ENCODE measurements at places on chromosomes 3 and 15. TPM values are rescaled to one million over a fixed set of nuclear protein-coding genes. Genes with fewer than 3 reads are reported as not detected.

LDHAL6B gene
- not detected for total RNA-seq

GXYLT2 gene
- total RNA-seq: 3.4 TPM

ITGA11 gene
- total RNA-seq: 0.94 TPM

CCDC12 gene
- total RNA-seq: 36.9 TPM

TNIK gene
- total RNA-seq: 118 TPM

HMG20A gene
- 92.0 TPM for total RNA-seq

ACY1 gene
- 6.9 TPM for total RNA-seq

ACKR2 gene
- not detected for total RNA-seq

P2RY13 gene
- total RNA-seq: 2.2 TPM

C3orf22 gene
- not detected for total RNA-seq

MYNN gene
- total RNA-seq: 44.1 TPM

FOXL2 gene
- total RNA-seq: 0.31 TPM

C3orf49 gene
- not detected for total RNA-seq

MNS1 gene
- 2.8 TPM for total RNA-seq

BNC1 gene
- not detected for total RNA-seq

ECE2 gene
- total RNA-seq: 6.9 TPM

SCN11A gene
- total RNA-seq: 0.63 TPM

LMAN1L gene
- total RNA-seq: not detected

PIGZ gene
- total RNA-seq: 9.1 TPM

CD200R1 gene
- 0.31 TPM for total RNA-seq

ALG1L2 gene
- not detected for total RNA-seq

INKA1 gene
- 13.5 TPM for total RNA-seq

CPN2 gene
- total RNA-seq: not detected

DPPA2 gene
- not detected for total RNA-seq

Data from parietal lobe (tissue), 2 donors.